Heart left ventricle (tissue), 16 donors: ENCODE measurements at places on chromosomes 1 and 21. TPM values are rescaled to one million over a fixed set of nuclear protein-coding genes. Genes with fewer than 3 reads are reported as not detected.

- peaks cover 35% of the 10 kb centered on the region for H3K4me1 ChIP-seq
- H3K4me3 ChIP-seq = no peak overlapping the region
- H3K27me3 ChIP-seq = no peaks in the 10 kb centered on the region
- no peaks in the 10 kb centered on the region for H3K36me3 ChIP-seq
Measured at GRCh38 chr1:226820941-226821718, 49.3 kb upstream of the PSEN2 start.

- H3K4me3 ChIP-seq = no peak overlapping the region
- no peak overlapping the region for H3K27ac ChIP-seq
- H3K27me3 ChIP-seq = no peaks in the 10 kb centered on the region
- DNase-seq = no peak
- H3K4me1 ChIP-seq = no peaks in the 10 kb centered on the region
- H3K36me3 ChIP-seq = no peaks in the 10 kb centered on the region
Measured at GRCh38 chr1:198678901-198679329, 40.1 kb downstream of the PTPRC start.

The ITGB2 gene
- total RNA-seq = 10.7 TPM

DNA sequence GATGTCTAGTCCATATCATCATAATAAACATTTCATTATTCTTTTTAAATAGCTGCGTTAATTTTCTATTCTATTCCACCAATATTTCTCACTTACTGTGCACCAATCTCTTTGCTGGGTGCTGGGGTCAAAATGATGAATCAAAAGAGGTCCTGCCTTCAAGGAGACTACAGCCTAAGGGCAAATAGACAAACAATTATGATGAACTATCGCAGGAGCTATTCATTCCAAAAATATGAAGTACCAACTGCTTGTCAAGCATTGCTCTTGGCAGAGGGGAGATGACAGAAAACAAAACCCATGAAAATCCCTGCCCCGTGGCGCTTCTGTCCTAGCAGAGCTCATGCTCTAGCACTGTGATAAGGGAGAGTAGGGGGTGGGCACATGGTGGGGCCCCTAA is 28.8 kb upstream of the SLC26A9 start:
- peaks cover 14% of the 10 kb centered on the region for H3K4me1 ChIP-seq
- no peak overlapping the region for H3K27ac ChIP-seq
- H3K36me3 ChIP-seq = no peaks in the 10 kb centered on the region
- H3K27me3 ChIP-seq = no peaks in the 10 kb centered on the region
- no peak for DNase-seq

The C1orf94 gene
- total RNA-seq = not detected
